Stimulated activated CD4-positive, alpha-beta T cell treated with anti-CD3 and anti-CD28 coated beads, Interleukin-1b, Interleukin-23, amount 100 ng/mL, for 24 hours (primary cell): ENCODE measurements at places on chromosomes 7 and 10.

- peak; percentile 33 for DNase-seq
Measured at GRCh38 chr7:99997545-99998137, 17.8 kb upstream of the ZKSCAN1 start.

- DNase-seq, result no peak
Measured at GRCh38 chr7:137961200-137962177, 40.4 kb downstream of the CREB3L2 start.

GRCh38 chr7:42156291-42156865 lies 80.6 kb downstream of the GLI3 start:
- DNase-seq, result no peak

DNA sequence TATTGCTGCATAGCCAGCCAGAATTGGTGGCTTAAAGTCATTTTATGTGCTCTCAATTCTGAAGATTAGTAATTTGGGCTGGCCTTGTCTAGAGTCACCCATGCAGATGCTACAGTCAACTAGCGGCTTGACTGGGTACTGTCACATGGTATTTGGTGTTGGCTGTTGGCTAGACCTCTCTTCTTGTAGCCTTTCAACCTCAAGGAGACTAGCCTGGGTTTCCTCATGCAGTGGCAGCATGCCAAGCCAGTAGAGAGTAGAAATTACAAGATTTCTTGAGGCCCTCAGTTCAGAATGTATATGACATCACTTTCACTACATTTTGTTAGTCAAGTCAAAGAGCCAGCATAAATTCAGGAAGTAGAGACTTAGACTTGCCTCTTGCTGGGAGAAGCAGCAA lies 3.7 kb upstream of the ZNF800 start:
- no peak for DNase-seq

GRCh38 chr10:34539533-34540315 lies 275.4 kb downstream of the PARD3 start:
- DNase-seq, result no peak

DNA sequence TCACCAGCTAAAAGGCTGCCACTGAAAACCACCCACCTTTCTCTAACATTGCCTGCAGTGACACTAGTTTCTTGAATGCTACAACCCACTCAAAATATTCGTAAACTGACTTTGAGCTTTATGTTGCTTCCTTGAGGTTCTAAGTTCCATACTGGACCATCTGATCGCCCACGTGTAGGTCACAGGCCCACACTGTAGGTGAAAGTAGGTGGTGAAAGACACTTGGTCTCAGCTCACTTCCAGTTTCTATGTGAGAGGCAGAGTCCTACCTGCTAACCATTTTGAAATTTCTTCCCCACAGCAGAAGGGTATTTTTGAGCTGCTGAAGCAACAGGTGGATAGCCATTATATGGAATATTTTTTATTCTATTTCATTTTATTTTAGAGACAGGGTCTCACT lies 97.3 kb downstream of the MYO3A start:
- DNase-seq, result no peak

DNA sequence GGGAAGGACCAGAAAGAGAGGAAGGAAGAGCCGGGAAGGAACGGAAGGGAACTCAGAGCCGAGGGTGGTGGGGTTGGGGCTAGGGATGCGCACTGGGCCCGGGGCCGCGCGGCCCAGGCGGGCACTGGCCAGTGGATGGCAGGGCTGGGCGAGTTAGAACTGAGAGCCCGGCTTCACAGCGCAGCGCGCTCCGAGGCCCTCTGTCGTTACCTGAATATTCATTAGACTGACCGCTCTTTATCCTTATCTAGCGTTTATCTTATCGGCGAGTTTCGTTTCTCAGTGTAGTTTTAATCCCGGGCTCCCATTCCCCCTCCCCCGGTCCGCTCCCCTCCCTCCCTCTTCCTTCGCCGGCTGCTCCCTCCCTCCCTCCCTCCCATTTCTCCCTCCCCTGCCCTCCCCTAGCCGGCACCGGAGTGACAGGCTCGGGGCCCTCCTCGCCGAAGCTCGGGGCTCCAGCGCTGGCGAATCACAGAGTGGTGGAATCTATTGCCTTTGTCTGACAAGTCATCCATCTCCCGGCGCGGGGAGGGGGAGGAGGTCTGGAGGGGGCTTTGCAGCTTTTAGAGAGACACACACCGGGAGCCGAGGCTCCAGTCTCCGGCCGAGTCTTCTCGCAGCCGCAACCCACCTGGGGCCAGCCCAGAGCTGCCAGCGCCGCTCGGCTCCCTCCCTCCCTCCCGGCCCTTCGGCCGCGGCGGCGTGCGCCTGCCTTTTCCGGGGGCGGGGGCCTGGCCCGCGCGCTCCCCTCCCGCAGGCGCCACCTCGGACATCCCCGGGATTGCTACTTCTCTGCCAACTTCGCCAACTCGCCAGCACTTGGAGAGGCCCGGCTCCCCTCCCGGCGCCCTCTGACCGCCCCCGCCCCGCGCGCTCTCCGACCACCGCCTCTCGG lies at the start of gene PAX2:
TSS of gene PAX2 (plus strand) at position 596 of the 895 bp plus-strand sequence. CDS start 679 bp downstream, outside the sequence.
- no peak for DNase-seq

GRCh38 chr10:65394502-65395297 lies 1531.1 kb upstream of the LRRTM3 start:
- DNase-seq, result no peak

DNA sequence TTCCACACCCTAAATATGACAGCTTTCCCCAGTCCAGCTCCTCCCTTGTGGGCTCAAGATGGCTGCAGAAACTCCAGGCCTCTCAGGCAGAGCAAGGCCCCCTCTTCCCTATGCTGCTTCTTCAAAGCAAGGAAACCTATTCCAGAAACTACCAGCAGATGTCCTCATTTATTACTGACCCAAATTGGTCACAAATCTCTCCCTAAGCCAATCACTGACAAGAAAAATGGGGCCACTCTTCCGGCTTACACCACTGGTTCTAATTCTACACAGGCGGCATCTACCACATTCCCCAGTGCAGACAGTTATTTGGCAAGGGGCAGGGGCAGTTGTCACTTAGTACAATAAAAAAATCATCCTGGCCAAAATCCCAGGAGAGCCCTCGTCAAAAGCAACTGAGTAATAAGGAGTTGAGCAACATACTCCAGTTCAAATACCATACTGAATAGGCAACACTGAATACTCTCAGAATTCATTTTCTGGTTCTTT lies 150.4 kb downstream of the SFMBT2 start:
- DNase-seq, result no peak

- no peak for DNase-seq
Measured at GRCh38 chr7:13327669-13328068, 640.2 kb downstream of the ARL4A start.

- no peak for DNase-seq
Measured at GRCh38 chr7:92425311-92425947, 21.9 kb upstream of the GATAD1 start.

DNA sequence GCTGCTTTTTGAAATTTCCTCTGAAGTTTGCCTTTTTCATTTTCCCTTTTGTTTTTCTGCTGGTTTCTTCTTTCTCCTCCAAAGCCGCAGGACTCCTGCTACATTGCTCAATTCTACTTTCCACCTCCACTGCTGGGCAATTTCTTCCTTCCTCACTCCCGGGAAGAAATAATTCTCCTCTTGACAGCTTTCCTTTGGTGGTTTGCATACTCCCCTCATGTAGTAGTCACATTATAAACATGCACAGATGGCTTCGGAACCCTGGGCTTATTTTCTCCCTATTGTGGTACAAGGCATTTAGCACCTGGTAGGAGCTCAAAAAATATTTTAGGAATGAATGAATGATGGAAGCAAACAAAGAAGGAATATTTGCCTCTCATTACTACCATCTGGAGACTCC lies 977.2 kb downstream of the LRMDA start:
- no peak for DNase-seq

GRCh38 chr7:47103498-47104205 lies 478.3 kb downstream of the TNS3 start:
- no peak for DNase-seq

DNA sequence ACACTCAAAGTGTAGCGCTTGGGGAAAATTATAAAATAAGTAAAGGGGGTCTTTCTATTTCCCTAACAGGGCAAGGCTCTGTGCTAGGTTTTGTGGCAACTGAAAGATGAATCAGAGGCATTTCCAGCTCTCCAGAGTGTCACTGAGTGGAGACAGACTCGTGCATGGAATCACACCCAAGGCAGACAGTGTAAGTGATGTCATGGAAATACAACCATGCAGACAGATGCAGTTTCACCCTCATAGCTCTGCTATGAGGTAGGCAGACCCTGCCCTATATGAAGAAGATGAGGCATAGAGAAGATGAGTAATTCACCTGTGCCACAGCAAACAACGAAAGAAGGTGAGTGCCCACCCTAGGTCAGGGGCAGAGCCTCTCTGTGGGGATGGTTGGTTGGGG lies 57.2 kb upstream of the PITRM1 start:
- DNase-seq, result no peak

DNA sequence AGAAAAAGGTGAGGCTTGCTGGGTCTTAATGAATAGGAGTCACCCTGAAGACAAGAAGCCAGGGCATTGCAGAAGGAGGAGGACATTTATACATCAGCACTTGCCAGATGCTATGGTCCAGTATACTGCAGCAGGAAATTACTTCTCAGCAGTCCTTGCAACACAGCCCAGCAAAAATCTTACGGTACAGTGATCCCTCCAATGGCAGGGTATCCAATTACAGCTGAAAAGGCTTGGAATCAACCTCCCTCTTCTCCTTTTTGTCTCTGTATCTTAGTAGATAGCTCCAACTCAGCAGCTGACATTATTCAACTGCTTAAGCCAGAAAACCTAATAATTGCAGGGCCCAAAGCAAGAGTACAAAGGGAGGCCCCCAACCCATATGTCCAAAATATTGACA lies 128.3 kb upstream of the COBL start:
- no peak for DNase-seq

DNA sequence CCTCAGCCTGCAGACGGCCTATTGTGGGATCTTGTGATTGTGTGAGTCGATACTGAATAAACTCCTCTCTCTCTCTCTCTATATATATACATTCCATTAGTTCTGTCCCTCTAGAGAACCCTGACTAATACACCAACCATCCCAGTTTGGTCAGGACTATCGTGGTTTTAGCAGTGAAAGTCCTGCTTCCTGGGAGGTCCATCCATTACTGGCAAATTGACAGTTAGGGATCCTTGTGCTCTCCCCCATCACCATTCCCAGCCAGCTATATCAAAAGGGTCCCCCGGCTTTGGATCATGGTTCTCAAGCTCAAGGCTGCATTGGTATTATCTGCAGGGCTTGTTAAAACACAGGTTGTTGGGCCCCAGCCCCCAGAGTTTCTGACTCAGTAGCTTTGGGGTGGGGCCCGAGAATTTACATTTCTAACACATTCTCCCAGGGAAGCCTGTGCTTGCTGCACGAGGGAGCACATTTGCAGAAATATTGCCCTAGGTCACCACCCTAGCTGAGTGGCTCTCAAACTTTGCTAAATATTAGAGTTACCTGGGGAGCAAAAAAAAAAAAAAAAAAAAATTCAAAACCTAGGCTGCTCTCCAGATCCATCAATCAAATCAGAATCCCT lies 899.1 kb upstream of the AUTS2 start:
- DNase-seq, result no peak

DNA sequence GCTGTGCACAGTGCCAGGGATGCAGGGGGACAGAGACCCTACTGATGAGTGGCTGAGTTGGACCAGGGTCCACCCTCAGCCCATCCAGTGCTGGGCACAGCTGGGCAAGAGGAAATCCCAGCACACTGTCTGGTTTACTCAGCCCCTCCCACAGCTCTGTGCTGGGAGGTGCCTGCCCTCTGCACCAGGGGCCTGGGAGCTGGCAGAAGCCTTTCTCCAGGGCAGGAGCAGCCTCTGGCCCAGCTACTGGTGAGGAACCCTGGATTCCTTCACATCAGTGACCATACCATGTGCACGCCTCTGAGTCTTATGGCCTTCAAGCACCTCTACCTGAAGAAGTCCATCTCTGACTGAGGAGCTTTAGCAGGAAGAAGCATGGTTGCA lies 25.9 kb upstream of the C10orf71 start:
- DNase-seq, result no peak

DNA sequence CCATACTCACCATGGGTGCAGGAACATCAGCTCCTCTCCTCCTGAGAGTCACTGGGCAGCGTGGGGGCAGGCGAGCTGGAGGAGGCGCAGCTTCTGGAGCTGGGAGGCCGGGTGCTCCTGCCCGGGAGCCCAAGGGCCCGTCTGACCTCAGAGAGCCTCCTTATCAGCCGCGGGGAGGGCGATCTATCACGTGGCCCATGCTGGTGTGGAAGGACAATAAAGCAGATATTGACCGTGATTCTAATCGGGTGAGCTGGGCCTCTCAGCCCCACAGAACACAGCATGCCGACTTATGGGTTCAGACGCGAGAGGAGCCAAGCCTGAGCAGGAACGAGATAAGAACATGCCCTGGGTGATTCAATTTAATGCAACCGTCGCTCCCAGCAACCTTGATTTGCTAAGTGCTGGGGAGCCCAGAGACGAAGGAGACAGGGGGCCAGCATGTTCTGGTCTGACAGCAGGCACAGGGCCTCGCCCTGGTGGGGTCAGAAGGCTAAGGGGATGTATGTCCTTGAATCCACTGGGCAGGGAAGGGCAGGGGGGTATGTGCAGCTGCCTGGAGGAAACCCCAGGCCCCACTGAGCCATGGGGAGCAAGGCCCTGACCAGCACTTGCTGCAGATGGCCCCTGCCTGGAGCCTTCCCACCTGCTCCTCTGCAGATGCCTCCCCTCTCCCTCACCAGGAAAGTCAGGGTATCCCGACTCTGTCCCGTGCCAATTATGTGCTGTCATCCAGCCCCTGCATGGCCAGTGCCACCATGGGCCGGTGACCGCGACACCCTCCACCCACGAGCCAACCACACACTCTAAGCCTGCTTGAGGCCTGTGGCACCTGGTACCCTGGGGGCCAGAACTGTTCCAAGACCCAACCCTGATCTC lies 95.3 kb upstream of the RET start:
- no peak for DNase-seq

DNA sequence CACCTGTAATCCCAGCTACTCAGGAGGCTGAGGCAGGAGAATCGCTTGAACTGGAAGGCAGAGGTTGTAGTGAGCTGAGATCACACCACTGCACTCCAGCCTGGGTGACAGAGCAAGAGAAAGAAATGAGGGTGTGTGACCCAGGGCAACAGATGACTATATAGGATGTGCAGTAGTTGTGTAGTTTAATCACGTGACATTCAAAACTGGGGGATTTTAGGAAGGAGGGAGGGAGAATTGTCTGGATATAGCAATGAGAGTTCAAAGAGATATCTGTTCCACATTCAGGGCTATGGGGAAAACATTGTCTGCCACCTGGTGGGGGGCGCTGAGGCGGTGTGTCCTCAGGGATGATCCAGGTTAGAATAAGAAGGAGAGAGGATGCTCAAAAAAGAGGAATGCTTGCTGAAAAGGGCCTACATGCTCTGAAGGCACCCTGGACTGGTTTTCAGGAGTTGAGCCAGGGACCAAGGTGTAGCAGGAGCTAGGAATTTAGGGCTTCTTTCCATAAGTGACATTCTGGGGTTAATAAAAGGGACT lies 7.8 kb upstream of the ZYX start:
- no peak for DNase-seq

GRCh38 chr7:26648554-26648953 lies 215.8 kb downstream of the SKAP2 start:
- no peak for DNase-seq

DNA sequence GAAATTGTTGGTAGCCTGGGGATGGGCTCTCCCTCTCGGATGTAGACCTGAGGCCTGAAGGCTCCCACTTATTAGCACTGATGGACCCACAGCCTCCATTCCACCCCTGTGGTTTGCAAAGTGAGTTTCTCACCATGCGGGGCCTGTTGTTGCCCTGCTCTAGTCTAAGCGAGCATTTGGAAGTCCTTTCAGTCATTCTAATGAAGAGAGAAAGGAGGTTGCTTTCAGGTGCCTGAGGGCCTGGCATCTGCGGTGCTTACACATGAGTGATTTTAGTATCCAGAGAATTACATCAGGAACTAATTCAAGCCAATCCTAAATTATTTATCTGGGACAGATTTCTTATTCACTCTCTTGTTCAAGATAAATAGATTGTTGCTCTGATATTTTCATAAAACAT lies 61.6 kb downstream of the NAMPT start:
- DNase-seq, result no peak
